Stimulated activated CD4-positive, alpha-beta T cell treated with anti-CD3 and anti-CD28 coated beads, Interleukin-1b, Interleukin-23, amount 100 ng/mL, for 1 hour (primary cell): ENCODE measurements at places on chromosomes 13 and 19.

DNA sequence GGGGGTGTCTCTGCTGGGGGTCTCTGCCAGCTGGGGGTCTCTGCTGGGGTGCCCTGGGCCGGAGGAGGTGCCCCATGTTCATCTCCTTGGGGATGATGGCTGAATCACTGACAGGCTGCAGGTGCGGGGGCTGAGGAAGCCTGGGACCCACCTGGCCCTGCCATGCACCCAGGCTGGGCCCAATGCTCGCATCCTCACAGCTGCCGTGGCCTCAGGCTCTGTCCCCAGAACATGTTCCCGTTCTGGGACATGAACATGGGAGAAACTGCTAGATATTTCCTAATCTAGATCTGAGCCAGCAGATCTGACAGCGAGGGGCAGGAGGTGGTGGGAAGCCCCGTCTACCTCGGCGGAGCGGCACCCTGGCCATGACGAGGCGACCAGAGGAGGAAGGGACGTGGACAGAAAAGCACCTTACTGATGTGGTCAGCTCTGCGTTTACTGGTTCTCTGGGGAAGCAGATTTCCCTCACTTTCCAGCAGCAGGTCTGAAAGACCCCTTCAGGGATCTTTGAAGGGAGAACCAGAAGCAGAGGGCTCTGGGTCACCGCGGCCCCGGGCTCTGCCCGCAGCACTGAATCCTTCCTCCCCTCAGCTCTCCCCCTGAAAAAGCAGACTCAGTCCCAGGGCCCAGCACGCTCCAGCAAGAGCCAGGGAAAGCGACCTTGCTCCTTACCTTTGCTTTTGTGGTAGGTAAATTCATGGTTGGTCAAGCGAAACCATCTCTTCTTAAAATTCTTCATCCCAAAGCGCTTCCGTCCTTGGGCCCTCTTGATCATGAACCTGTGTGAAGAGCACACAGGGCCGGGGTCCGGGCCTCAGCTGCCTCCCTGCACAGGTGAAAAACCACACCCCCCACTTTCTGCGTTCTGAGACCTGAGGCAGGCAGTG, 26.5 kb upstream of the C13orf46 start:
- no peak for DNase-seq

DNA sequence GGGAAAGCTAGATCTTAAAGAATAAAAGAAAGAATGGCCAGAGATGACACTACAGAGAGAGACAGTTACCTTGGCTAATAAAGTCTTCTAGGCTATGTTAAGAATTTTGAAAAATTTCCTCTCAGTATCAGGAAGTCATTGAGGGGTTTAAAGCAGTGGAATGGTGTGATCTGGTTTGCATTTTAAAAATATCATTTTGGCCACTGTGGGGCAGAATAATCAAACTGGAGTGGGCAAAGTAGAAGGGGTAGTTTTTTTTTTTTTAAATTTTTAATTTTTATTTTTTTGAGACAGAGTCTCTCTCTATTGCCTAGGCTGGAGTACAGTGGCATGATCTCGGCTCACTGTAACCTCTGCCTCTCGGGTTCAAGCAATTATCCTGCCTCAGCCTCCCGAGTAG, 4.4 kb upstream of the CNMD start:
- DNase-seq, result no peak

DNA sequence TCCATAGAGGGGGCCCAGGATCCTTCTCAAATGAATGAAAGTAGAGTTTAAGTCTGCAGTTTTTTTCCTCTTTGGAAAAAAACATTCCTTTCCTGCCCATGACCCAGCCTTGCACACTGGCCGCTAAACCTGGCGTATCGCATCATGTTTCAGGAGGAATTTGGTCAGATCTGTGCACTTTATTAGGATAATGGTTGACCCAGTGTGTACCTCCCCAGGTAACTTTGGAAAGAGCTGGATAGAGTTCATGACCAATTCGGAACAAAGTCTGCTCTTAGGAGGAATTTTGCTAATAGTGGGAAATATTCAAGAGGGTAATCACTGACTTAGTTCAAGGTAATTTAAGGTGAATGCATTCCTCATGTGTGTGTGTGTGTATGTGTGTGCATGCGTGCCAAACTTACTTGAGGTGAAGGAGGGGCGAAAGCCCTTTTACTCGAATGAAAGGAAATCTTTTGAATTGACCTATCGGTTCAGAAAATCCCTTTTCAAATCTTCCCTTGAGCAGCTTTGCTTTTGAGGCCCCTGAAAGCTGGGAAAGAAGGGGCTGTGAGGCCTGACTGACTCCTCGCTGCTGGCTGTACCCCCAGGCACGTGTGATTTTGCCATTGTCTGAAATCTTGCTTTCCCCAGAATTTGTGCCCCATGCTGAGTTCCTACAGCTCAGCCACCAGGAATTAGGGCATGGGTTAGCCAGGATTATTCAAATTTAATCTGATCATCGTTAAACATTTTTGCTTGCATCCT, 46.3 kb downstream of the SIPA1L3 start:
- DNase-seq, result no peak

DNA sequence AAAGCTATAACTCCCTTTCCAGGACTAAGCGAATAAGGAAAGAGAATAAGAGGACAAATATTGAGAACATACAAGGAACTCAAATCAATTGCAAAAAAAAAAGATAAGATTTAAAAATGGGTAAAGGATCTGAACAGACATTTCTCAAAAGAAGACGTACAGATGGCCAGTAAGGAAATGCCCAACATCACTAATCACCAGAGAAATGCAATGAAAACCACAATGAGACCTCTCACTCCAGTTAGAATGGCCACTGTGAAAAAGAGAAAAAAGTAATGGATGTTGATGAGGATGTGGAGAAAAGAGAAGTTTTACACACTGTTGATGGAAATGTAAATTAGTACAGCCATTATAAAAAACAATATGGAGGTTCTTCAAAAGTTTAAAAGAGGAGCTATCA, 63.8 kb downstream of the VWA8 start:
- no peak for DNase-seq

GRCh38 chr19:1107661-1108261, 4.0 kb downstream of the GPX4 start:
- DNase-seq, result no peak

DNA sequence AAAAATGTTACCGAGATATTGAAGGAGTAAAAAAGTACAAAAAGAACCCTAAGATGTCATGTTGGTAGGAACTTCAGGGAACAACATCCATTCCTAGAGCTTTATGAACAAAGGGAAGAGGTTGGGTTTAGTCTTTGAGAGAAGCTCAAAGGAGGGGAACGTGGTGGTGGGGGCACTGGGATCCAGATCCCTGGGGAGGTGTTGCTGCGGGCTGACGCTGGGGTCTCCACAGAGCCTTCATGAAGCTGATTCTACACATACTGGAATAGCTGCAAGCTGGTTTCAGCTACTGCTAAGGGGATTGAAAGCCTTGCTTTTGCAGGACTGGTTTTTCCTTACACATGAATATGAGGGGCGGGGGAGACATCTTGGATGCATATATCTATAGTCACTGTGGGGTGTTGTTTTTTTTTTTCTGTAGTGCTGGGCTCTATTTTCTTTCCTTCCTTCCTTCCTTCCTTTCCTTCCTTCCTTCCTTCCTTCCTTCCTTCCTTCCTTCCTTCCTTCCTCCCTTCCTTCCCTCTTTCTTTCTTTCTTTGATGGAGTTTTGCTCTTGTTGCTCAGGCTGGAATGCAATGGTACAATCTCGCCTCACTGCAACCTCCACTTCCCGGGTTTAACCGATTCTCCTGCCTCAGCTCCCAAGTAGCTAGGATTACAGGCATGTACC, 6.5 kb upstream of the MZF1 start:
- no peak for DNase-seq

- DNase-seq, result no peak
These were observed 19.1 kb downstream of the LRCH1 start for GRCh38 chr13:46571909-46572595.

GRCh38 chr13:71828564-71828963, 38.4 kb downstream of the DACH1 start:
- DNase-seq, result no peak

- no peak for DNase-seq
These were observed 140.9 kb downstream of the NDFIP2 start for GRCh38 chr13:79621902-79622301.

- no peak for DNase-seq
These were observed 262.1 kb downstream of the B3GLCT start for GRCh38 chr13:31461923-31462322.

DNA sequence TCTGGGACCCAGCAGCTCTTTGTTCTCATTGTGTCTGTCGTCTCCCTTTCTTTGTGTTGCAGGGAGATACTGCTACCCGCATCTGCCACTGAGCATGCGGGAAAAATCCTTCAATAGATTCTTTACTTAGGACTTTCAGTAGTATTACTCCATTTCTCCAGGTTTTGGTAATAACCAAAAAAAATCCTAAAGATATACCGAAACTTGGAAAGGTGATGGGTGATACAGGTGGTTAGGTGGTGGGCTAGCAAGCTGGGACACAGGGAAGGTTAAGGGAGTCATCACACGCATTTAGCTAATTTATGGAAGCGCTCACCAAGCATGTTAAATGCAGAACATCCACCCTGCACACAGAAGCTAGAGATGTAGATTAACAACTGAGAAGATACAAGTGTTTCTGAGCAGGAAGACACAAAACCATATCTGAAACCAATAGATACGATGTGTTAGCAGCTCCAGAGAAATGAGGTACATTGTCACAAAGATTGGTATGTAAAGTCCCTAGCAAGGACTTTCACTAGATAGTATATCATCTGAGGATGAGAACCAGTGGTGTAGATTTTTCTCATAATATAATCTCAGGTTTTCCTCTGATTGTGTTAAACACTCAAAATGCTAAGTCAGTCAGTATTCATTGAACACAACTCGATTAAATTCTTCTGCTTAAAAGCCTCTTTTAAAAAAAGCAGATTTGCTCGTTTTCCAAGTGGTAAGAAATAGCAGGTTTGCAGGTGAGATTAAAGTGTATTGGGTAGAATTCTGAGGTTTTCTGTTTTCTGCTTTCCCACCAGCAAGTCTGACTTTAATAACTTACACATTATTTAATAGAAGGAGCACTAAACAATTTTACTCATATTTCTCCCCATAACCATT, 1.2 kb upstream of the SLAIN1 start:
- no peak for DNase-seq

DNA sequence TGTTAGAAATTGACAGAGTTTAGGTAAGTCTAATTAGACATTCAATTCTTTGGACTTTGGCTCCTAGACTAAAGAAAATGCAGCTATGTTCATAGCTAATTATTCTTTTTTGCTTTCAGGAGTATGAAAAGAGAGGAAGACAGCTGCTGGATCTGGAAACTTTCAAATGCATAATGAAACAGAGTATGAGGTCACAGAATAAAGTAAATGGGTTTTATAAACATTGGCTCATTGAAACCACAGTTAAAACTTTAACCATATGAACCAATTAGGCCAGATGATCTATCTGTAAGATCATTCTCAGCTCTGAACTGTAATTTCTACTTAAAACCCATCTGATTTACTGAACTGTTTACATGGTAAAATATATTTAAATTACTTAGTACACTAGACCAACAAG, 82.7 kb downstream of the TEX26 start:
- DNase-seq, result no peak

DNA sequence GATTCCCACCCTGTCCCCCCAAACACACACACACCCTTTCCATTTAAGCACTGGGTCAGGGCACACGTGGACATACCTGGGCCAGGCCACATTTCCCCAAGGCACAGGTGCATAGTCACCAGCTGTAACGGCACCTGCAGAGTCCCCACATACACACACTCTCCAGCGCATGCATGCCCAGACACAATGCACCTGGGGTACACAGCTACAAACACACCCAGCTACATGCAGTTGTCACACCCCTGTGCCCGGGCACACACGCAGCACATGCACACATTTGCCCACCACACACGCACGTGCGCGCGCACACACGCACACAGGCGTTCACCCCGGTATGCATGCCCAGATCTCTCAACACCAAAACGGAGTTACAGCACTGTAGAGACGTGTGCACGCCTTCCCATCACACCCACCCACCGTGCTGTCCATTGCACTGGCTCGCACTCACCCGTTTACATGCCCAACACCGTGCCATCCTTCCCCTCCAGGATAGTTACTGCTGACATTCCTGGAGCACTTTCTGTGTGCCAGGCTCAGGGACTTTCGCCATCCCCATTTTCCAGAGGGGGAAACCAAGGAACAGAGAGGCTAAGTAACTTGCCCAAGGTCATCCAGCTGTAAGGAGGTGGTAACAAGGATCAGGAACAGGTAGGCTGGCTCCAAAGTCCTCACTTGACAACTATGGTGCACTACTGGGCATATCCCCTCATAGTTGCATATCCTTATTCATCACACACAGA, 749 bp upstream of the SHANK1 start:
- no peak for DNase-seq

- peak; percentile 53 for DNase-seq
These were observed 15.3 kb downstream of the CDX2 start for GRCh38 chr13:27953676-27954405.
